Central memory CD4-positive, alpha-beta T cell (primary cell): ENCODE measurements at places on chromosomes 13 and 19.

DNA sequence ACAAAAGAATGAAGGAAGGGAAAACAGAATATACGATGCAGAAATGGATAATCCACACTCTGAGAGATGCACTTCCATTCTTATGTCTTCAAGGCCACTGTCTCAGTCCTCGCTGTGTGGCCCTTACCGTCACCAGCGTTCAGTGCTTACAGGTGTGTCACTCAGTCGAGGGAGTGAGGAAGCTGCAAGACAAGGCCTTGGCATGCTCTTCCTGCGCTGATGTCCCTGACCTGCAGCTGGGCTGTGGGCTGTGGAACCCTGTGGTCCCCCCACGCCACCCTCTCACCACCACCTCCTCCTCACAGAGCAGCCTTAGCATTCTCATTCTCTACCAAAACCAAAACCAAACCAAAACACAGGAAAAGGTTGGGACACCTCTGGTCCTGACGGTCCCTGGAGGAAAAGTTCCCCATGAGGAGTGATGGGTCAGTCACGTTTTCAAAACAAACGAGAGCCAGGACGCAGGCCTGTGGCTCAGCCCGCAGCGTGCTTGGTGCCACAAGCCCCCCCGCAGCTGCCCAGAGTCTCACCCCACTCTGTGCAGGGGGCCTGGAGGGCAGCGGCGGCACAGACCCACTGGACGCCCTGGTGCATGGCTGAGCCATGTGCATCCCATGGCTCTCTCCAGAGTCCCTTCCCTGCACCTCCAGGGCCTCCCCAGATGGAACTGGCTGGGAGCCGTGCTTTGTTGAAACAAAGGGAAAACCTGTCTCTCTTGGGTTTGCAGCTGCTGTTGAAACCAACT, 48.2 kb upstream of the GPR183 start:
- DNase-seq = no peak

DNA sequence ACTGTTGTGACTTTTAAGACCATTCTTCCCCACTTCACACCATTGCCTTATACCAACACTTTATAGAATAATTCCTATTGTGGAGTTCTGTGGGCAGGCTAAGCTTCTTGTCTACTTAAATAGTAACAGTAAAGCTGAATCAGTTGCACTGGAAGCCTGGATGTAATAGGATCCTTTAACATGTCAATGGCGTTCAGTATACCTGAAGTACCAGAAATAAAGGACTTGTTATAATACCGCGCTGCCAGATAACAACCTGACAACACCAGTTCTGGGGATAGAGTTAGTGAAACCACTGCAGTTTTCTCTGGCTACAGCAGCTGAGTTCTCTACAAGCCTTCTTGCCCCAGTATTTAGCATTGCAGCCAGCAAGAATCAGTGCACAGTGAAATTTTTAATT, 52.0 kb upstream of the TNFRSF19 start:
- DNase-seq = no peak

DNA sequence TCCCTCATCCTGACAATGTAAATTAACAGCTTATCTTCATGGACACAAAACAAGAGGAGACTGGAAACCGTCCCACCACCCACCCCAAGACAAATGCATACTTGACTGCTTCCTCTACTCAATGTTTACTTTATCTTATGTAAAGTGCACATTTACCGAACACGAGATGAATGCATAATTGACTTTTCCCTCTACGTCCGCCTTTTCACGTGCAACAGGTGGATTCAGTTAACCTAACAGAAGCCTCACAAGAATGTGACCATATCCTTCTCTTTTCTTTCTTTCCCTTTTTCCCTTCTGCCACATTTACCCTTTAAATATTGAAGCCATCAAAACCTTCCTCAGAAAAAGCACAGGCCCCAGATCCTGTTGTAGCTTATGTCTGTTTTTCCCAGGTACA, 468.0 kb downstream of the UQCRFS1 start:
- no peak for DNase-seq

DNA sequence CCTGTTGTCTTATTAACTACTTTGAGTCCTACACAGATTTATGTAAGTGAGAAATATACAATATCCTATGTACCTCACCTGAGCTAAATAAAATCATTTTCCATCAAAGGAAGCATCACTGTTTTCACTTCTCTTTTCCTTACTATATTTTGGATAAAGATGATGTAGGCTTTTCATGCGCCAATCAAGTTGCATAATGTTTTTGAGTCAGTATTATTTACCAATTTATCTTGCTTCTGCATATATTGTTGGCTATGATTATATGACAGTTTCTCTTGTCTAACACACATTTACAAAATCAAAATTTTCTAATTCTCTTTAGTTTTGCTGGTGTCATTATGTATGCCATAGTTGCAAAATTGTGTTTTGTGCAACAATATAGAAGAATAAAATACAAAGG, 67.9 kb upstream of the FRY start:
- DNase-seq = no peak

DNA sequence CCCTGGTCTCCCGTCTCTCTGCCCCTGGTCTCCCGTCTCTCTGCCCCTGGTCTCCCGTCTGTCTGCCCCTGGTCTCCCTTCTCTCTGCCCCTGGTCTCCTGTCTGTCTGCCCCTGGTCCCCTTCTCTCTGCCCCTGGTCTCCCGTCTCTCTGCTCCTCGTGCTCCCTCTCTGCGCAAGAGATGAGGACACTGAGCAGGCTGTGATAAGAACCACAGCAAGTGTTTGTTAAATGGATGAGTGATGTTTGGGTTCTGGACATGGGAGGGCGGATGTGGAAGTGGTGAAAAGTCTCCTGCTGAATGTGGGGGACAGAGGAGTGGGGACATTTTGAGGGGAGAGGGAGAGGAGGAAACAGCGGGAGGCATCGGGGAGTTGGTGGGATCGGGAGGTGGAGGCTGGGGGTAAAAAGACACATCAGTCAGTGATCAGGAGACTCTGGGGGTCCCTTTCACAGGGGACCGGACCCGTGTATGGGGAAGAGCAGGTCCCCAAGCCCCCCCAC, 8.0 kb downstream of the NPAS1 start:
- DNase-seq = no peak

GRCh38 chr19:1288833-1289685, 3.4 kb downstream of the EFNA2 start:
- DNase-seq = no peak

GRCh38 chr19:15279326-15279904, 47.2 kb upstream of the EPHX3 start:
- no peak for DNase-seq

GRCh38 chr19:41233748-41234240, 14.8 kb downstream of the AXL start:
- no peak for DNase-seq

- DNase-seq = no peak
Observed at GRCh38 chr13:80245162-80245733, 95.7 kb downstream of the SPRY2 start.

- DNase-seq = no peak
Observed at GRCh38 chr13:109627649-109628048, 158.7 kb downstream of the IRS2 start.

DNA sequence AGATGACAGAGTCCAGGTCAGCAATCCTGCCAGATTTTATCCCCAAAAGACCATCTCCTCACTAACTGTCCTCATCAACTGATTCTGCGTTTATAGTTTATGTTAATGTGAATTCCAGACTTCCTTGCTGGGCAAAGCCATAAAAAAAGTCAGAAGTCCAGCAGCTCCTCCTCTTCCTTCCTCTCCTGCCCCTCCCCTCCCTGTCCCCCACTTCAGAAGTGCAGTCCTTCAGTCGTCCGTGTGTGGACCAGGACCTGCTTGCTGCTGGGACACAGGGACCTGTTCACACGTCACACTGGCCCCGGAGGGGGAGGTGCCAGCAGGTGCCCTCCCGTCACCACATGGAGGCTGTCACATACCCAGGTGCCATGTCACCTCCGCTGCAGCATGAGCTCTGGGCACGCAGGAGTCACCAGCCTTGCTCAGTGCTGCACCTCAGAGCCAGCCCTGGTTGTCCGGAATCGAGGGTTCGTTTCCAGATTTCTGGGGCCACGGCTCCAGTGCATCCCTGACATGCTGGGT, 4.0 kb upstream of the MCF2L start:
- no peak for DNase-seq

- DNase-seq = no peak
Observed at GRCh38 chr13:29140277-29140676, 320.1 kb downstream of the MTUS2 start.

DNA sequence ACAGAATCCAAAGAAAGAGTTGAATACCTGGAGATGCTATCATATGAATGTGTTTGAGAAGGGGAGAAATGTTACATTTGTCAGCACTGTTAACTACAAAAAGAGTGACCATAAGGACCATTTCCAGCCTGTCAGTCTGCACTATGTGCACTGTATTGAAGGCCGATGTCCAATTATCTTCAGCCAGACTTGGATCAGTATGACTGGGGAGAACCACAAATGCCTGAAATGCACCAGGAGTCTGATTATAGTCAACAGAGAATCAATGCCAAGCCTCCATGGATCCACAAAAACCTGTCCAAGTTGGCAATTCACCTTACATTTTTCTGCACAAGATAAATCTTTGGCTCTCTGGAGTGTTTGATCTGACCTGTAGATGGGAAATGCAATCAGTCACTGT, 697.5 kb upstream of the SGCG start:
- no peak for DNase-seq

GRCh38 chr13:49610176-49610575, 18.1 kb upstream of the ARL11 start:
- no peak for DNase-seq

DNA sequence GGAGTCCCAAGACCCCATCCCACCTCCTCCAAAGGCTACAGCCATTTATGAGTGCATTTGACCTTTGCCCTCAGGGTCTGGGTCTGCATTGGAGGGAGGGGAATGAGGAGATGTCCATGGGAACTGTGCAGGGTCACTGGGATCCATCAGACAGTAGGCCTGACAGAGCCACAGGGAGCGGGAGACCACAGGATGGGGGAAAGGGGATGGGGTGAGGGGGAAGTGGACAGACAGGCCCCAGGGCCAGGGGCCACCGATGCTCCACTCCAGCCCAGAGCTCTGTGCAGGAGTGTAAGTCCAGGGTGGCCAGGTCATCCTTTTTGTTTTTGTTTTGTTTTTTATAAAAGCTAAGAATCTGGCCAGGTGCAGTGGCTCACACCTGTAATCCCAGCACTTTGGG, 82.5 kb downstream of the CHST8 start:
- DNase-seq = no peak

DNA sequence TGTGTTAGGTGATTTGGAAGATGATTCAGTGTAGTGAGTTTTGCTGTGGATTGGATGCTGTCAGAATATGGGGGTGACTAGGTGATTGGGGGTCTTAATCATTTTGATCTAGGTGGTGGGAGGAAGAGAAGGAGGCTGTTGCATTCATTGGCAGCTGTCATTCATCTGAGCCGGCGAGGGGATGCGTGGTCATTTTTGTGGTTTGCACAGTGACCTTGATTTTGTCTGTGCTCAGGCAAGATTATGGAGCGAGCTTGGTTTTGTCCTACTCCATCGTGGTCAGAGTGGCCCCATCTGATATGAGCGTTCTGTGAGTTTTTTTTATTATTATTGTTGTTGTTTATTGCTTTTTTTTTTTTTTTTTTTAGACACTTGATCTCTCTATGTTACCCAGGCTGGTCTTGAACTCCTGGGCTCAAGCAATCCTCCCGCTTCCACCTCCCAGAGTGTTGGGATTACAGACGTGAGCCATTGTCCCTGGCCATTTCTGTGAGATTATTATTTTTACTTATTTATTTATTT, 42.0 kb downstream of the SPTBN4 start:
- no peak for DNase-seq

- DNase-seq = no peak
Observed at GRCh38 chr13:95289020-95289444, 12.2 kb downstream of the ABCC4 start.

GRCh38 chr19:42272989-42273406, 3.9 kb downstream of the CIC start:
- DNase-seq = no peak

DNA sequence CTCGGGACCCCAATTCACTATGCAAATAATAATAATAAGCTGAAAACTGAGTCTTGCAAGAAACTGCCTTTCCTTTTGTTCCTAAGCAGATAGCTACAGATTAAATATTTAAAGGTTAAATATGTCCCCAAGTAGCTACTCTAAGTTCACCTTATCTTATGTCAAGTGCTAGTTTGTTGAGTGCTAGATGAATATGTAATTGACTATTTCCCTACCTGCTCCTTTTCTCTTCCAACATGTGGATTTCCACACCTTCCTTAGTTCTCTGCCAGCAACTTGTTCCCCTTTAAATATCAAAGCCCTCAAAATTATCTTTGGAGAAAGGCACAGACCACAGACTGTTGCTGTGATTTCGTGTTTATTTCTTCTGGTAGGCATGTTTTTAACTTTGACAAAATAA, 709.2 kb upstream of the SLITRK1 start:
- no peak for DNase-seq

- DNase-seq = no peak
Observed at GRCh38 chr19:1051791-1052190, 11.9 kb downstream of the ABCA7 start.

DNA sequence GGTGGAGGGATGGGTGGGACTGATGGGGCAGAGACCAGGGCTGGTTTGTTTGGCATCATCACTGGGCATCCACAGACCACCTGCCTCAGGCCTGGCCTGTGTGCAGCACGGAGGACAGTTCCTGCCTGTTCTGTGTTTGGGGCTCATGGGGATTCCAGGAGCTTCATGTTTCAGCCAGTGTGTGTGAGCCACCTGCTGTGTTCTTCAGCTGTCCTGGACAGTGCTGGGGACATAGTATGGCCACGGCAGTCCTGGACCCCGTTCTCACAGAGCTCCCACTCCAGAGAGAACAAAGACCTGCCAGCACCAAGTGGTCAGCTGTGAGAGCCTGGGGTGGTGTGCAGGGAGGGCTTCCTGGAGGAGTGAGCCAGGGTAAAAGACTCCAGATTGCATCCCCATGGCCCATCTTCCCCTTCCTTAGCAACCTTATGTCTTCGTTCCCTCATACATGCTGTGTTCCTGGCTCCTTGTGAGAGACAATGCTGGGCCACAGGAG, 2.0 kb upstream of the CCDC97 start:
- no peak for DNase-seq

- DNase-seq = no peak
Observed at GRCh38 chr19:42568006-42568405, 26.7 kb downstream of the CEACAM8 start.

- DNase-seq = no peak
Observed at GRCh38 chr19:35373492-35373891, 2.6 kb downstream of the GPR42 start.

DNA sequence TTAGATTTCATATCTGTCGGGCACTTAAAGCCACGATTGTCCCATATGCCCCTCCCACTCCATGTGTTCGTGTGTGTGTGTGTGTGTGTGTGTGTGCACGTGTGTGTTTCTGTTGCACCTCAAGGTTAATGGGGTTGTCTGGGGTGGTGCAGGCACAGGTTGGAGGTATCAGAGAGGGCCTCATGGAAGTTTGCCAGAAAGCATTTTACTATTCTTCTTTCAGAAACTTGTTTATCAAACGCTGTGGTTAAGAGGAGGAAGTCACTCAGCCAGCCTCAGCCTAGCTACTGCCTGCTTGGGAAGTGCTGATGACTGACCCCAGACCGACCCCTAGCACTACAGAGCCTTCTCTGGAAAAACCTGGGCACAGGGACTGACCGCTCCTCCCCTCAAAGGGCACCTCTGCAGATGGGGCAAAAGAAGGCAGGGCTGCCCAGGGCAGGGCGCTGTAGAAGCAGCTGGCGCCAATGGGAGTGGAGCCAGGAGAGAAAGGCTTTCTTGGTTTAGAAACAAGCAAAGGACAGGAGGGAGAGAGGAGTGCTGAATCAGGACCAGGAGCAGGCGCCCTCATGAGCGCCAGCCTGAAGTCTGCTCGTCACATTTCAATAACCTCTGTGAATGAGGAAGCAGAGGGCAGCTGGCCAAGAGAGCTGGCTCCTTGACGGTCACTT, 3.9 kb downstream of the SIAH3 start:
- peak; percentile 66 for DNase-seq

- no peak for DNase-seq
Observed at GRCh38 chr13:42895776-42896175, 96.3 kb downstream of the EPSTI1 start.
